ENCODE measurements at places on chromosomes 6 and 20.

GRCh38 chr6:146029573-146030184 lies 817 bp downstream of the GRM1 start:
- DNase-seq, result no peak

- DNase-seq, result peak; percentile 60
Observed at GRCh38 chr6:39543095-39543494, 182.1 kb downstream of the KIF6 start.

- no peak for DNase-seq
Observed at GRCh38 chr6:160035693-160036330, 66.9 kb downstream of the IGF2R start.

DNA sequence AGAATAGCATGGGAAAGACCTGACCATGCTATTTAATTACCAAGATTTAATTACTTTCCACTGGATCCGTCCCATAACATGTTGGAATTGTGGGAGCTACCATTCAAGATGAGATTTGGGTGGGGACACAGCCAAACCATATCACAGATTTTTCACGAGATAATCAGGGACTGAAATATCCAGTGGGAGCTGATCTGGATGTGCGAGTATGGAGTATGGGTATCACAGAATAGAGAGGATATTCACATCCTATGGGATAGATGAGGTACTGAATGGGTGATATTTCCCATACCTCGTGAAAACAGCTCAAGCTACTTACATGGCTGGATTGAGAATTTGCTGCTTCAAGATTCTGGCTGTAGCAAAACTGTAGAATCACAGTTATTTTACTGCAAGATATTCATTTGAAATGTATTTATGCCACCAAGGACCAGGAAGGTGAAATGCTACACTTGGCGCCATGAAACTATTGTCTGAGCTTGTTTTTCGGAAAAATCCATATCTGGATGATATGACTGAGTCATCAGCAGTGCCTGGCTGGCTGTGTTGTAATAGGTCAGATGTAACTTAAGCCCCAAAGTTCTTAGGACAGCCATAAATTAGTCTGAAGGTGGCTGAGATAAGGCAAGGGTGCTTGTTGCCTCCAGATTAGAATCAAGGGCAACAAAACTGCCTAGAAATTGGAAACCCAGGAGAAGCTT lies 29.8 kb downstream of the KCNS1 start:
- DNase-seq, result no peak

GRCh38 chr6:28720357-28721231 lies 194.9 kb downstream of the GPX5 start:
- no peak for DNase-seq

DNA sequence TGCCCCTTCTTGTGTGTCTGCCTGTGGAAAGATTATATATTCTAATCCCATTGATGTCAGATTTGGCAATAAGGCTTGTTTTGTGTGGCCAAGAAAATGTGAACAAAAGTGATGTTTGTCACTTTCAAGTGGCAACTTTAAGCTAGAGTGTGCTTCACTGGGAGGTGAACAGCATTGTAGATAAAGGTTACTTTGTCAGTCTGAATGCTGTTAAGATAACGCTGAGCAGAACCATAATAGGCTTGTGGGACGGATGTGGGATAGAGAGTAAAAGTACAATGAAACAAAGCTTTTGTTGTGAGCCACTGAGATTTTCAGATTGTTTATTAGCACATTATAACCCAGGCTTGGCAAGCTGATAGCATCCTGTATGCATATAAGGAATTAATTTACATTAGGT lies 303.8 kb upstream of the MAN1A1 start:
- DNase-seq, result no peak

DNA sequence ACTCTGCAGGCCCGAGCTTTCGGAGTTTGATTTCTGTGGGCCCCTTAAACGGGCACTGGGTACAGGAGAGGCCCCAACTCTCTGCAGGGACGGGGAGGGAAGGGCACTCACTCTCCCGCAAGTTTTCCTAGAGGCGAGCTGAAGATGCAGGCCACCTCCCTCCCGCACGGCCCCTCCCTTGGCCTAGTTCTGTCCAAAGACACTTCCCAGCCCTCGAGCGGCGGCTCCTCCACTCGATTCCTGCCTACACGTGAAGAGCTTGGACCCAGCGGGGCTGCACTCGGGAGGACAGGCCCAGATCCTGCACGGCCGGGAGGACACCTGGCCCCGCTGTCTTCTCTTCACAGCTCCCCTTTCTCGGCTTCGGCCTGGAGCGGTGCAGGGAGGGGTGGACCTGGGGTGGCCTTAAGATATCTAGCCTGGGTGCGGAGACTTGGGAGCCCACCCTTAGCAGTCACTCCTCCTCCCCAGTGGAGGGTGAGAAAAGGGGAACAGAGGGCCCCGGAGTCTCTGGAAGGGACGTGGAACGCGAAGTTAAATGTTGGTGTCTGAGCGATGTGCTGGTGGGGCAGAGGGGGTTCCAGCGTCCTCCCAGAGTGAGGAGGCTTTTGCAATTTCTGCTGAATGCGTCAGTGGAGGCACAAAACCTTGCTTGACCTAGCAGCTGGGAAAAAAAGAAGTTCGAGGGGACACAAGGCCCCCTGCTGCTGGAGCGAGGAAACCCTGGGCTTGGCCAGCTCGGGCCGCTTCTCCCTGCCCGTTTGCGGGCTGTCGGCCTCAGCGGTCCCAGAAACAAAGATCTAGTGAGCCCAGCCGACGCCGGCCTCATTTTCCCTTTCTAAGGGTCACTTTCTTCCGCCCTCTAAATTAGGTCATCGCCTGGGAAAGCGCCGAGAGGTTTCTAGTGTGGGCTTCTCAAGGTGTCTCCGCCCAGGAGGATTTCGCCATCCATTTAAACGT lies 4.9 kb downstream of the OLIG3 start:
- DNase-seq, result no peak

DNA sequence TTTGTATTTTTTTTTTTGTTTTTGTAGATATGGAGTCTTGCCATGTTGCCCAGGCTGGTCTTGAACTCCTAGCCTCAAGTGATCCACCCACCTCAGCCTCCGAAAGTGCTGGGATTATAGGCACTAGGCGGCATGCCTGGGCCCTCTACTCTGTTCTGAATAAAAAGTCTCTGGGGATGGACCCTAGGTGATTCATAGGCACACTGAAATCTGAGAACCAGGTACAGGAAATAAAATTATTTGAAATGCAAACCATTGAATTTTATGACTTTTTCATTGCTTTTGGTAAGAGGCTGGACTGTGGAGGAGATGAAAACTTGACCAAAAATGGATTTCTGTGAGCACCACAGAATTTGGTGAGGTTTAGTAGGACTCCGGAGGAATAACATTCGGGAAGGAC lies 117.5 kb downstream of the PRIM2 start:
- no peak for DNase-seq

- no peak for DNase-seq
Observed at GRCh38 chr6:33404884-33405283, 5.9 kb upstream of the PHF1 start.

DNA sequence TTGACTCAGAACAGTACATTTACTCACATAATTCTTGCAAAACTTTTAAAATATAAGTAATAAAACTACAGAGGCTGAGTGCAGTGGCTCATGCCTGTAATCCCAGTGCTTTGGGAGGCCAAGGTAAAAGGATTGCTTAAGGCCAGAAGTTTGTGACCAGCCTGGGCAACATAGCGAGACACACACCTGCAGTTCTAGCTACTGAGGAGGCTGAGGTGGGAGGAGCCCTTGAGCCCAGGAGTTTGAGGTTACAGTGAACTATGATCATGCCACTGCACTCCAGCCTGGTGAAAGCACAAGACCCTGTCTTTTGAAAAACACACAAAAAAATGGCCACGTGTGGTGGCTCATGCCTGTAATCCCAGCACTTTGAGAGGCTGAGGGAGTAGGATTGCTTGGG lies 21.8 kb upstream of the MYO6 start:
- no peak for DNase-seq

DNA sequence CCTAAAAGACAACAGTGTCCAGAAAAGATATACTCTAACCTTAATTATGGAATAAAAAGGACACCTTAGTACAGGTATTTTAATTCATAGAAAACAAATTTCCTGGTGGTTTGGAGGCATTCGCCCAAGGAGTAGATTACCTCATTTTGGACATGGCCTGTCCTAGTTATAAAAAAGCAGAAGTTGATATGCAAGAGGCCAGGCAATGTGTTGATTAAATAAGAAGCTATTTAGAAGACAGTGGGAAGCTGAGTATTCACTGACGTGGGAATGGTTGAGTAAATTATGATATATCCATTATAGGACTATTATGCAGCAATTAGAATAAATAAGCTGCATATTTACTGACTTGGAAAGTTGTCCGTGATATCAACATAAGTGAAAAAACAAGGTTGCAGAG lies 314.9 kb downstream of the ALDH8A1 start:
- DNase-seq, result no peak
